ENCODE measurements at places on chromosomes 12 and 14.

GRCh38 chr12:2944401-2945047 lies 14.7 kb upstream of the TEAD4 start:
- DNase-seq, result no peak

DNA sequence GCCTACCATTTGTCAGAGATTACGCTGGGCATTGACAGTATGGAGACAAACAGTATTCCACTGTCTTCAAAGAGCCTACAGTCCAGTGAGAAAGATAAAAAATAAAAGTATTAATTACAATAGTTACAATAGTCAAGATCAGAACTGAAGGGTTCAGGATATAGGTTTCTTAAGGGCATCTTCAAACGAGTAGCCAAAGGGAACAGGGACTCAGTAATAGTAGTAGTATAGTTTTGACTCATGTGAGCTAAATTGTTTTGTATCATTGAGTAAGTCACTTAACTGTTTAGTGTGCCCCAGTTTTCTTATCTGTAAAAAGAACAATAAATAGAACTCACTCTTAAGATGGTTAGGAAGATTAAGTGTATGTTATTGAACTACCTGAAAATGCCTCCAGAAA lies 123.6 kb downstream of the METTL25 start:
- no peak for DNase-seq

GRCh38 chr12:26469421-26470180 lies 274.2 kb downstream of the SSPN start:
- peak; percentile 45 for DNase-seq

- peak; percentile 99 for DNase-seq
Measured at GRCh38 chr14:103074729-103075367, 9.2 kb upstream of the LBHD2 start.

DNA sequence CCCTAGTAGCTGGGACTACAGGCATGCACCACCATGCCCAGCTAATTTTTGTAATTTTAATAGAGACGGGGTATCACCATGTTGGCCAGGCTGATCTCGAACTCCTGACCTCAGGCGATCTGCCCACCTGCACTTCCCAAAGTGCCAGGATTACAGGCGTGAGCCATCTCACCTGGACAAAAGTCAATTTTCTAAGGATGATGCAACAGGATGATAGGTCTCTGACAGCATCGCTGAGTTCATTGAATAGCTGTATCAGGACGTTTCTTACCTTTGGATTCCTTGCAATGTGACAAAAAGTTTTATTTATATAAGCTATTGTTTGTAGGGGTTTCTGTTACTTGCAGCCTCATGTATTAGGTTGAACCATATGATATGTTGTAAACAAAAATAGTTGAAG lies 55.5 kb upstream of the PCED1B start:
- no peak for DNase-seq

DNA sequence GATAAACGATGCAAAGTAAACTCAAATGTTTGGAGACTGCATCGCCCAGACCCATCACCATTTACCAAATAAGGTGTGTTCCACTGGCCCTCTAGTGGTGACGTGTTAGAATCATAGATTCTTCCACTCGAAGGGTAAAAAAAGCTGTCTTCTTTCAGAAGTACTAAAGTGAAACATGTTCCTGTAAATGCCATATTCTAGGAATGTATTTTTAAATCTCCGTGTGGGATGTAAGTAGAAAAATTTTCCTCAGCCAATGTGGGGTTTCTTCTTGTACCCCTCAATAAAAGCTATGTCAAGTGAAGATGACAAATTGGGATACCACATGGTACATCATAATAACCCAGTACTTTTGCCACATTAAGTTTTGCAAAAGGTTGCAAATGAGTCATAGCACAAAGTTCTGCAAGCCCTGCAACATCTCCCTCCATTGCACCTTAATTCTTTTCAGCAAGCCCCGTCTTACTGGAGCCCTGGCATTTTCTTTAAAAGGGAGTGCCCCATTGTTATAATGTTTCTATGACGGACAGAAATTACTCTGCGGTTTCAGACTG lies 100.8 kb downstream of the CCER1 start:
- peak; percentile 17 for DNase-seq

DNA sequence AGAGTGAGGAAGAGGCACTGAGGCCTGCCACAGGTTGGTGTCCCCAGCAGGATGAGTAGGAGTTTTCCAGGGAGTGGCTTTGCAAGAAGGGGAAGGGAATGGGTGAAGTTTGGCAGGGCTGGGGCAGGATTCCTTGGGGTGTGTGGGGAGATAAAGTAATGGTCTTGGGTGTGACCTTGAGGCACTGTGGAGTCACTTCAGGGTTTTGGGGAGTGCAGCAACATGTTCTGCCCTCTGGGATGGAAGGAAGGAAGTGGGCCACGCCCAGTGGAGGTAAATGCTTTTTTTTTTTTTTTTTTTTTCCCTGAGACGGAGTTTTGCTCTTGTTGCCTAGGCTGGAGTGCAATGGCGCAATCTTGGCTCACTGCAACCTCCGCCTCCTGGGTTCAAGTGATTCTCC lies 108.9 kb downstream of the ADCK1 start:
- DNase-seq, result no peak

DNA sequence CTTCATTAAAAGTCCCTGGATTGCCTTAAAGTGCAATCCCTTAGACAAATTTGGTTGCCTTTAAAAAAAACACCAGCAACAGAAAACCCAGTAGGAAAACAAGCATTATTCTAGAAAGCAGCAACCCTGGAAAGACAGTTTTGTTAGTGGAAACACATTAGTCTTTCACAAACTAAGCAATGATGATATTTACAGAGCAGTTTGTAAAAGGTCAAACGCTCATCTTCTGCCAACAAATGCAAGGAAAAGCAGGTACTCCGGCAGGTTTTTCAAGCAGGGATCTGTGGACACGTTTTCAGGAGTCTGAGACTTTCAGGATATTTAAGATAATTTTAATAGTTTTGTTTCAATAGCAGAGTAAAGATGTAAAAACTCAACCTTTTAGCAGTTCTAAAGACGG lies 202.2 kb downstream of the EXOC5 start:
- DNase-seq, result no peak

GRCh38 chr14:75837151-75837787 lies 144.5 kb downstream of the TGFB3 start:
- peak; percentile 10 for DNase-seq

GRCh38 chr12:129887101-129887500 lies 16.7 kb downstream of the TMEM132D start:
- DNase-seq, result no peak

DNA sequence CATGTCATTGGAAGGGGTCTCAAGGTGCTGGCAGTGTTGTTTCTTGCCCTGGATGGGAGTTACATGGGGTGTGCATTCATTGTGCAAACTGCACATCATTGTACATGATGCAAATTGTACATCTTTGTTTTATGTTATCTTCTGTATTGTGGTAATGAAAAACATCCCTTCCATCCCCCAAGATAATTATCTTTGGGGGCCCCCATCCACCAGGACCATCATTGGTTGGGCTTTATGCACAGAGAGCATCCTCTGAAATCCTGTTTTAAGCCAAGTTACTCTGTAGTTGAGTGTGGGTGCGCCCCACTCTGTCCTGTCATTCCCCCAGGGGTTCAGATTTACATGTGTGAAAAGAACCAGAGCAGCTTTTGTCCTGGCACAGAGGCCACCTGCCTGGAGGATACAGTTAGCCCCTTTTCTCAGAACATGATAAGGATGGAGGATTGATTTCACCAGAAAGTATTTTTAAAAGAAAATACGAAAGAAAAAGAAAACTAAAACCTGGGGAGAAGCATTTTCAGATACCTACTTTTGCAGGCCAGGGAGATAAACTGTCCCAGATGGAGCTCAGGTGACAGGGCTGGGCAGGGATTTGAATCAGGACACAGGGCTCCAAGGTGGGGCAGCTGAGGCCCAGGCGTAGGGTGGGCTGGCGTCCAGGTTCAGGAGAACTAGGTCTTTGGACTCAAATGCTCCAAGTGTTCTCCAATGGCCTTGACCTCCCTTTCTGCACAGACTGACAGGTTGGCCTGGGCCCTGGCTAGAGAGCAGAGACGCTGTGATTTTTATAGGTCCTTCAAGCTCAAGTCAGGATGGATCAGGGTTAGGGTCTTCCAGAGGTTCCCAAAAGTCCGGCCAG lies 17.2 kb downstream of the WSCD2 start:
- no peak for DNase-seq

DNA sequence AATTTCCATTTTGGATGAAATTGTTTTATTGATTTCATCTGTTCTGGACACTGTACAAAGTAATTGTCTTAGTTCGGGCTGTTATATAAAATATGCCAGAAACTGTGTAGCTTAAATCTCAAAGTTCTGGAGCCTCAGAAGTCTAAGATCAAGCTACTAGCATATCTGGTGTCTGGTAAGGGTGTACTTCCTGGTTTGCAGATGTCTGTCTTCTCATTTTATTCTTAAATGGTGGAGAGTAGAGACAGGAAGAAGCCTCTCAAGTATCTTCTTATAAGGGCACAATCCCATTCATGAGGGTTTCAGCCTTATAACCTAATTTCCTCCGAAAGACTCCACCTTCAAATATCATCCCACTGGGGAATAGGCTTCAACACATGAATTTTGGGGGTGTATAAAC lies 51.3 kb downstream of the MON2 start:
- DNase-seq, result no peak

DNA sequence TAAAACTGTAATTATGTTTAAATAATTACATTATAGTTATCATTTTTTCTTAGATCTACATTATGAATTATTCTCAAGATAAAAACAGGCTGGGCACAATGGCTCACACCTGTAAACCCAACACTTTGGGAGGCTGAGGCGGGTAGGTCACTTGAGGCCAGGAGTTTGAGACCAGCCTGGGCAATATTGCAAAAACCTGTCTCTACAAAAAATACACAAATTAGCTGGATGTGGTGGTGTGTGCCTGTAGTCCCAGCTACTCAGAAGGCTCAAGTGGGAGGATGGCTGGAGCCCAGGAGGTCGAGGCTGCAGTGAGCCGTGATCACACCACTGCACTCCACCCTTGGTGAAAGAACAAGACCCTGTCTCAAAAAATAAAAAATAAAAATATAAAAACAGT lies 40.3 kb upstream of the KCNJ8 start:
- DNase-seq, result no peak

DNA sequence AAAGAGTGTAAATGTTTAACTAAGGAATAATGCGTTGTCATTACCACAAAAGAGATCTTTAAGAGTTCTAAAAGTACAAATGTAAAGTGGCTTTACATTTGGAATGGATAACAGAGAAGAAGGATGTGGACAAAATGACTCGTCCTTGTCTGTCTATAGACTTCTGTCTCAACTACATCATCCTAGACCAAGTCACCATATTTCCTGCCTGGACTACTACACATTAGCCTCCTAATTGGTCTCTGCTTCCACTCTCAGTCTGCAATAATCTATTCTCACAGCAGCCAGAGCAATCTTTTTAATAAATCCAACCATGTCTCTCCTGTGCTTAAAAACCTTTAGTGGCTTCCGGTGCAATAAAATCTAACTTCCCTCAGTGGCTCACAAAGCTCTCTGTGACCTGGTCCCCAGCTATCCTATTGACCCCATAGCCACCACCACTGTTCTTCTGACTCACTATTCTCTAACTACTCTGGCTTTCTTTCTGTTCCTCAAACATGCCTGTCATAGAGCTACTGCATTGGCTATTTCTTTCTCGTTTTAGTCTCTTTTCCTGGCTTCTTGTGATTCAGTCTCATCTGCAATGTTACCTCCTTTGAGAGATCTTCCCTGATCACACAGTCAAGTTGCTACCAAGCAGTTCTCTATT lies 91.1 kb downstream of the MYF5 start:
- no peak for DNase-seq

DNA sequence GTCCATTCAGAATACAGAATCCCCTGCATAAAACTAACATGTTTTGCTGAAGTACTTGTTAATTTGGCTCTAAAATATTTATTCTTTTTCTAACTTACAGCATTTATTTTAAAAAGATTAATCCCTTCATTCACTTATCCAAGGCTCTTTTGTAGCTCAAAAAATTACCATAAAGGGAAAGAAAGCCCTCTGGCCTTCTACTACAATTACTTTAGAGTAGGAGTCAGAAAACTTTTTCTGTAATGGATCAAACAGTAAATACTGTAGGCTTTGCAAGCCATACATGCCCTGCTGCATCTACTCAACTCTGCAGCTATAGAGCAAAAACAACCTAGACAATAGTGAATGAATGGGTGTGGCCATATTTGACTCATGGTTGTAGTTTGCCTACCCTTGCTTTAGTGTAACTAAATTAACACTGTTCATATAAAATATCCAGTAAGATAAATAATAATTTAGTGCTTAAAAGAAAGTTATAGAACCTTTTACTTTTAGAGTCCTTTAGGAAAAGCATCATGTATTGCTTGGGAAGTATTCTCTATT lies 74.2 kb upstream of the ZFP36L1 start:
- no peak for DNase-seq
